Testis (tissue), 5 donors: ENCODE measurements at places on chromosomes 3 and 15.

DNA sequence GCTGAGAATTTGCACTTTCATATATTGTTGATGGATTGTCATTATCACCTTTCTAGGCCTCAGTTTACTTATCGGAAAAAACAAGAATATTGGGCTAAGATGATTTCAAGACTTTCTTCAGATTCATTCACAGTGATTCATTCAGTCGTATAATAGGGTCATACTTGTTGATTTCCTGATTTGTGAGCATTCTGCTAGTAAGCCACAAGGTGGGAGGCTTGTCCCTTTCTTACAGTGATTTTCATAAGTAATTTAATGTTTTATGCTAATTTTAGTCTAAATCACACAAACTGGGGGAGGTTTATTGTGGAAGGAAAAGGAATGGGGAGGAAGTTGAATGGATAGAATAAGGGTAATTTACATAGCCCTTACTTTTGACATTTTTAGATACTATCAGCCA lies 126.8 kb upstream of the GOLGA6L4 start:
- DNase-seq, result no peak

DNA sequence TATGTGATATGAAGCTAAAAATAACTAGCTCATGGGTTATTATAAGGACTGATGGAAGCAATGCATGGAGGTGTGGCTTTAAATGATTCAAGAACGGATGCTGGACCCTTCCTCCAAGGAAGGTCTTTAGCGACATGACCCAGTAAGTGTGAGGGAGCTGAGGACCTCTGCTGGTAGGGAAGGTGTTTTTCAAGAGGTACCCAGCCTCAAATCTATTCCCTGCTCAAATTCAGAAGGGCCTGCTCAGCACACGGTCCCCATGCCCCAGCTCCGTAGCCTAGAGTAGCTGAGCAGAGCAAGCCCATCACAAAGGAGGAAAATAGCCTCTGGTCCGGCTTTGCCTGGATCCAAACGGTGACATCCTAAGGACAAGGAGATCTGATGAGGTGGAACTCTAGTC lies 266.2 kb upstream of the IGF1R start:
- no peak for DNase-seq

DNA sequence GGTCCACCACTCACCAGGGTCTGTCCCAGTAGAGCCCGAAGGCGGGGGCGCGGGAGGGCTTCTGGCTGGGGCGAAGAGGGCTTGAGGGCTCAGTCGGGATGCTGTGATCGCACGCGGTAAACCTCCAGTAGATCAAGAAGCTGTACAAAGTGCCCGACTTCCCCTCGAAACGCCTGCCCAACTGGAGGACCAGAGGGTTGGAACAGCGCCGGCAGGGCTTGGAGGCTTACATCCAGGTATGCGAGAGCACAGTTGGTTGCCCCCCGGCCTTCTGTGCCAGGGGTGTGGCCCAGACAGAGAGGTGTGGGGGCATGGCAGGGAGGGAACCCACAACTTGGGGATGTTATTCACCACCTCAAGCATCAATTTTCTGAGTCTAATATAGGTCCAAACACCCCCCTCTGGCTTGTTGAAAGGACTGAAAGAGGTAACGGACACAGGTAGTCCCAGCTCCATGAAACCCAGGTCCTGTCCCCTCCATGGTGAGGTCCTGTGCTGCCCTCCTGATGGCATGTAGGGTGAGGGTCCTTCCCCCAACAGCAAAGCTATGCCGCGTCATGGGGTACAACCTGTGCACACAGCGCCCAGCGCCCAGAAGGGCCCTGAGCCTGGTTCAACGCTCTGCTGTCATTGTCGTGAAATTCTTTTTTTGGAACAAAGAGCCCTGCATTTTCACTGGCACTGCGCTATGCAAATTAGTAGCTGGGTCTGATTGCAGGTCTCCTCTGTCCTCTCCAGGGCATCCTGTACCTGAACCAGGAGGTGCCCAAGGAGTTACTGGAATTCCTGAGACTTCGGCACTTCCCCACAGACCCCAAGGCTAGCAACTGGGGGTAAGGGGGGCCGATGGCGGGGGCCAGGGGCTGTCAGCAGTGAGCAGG lies 1.2 kb downstream of the SNX22 start:
- no peak for DNase-seq

DNA sequence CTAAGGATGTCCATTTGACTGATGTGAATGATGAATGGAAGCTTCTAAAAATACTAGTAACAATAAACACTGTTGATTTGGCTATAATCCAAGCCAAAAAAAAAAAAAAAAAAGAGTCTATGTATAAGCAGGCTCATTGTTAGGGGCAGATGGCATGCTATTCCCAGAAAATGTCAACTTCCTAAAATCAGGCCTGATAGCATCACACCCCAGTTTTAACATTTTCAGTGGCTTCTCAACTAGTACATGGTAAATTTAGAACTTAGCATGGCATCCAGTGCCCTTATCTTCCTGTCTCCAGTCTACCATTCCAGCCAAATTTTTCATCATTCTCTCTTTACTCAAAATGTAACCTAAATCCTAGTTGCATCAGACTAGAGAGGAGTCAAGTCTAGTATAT lies 288.2 kb upstream of the ZNF385D start:
- no peak for DNase-seq

DNA sequence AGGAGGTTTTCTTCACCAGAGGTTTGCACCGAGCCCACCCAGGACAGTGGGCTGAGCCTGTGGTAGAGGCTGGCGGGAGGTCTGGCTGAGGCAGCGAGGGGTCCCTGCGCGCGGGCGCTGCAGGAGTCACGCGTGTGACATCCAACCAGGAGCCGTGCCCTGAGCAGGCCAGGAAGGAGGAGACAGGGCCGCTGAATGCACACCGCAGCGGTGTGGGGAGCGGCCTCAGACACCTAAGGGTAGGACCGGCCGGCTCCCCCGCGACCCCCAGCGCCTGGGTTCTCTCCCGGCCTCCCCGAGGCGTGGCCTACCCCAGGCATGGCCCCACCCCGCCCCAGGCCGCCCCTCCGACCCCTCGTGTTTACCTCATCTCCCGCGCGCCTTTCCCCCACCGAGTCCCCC lies 412 bp downstream of the SLC41A3 start:
- DNase-seq, result peak; percentile 58

DNA sequence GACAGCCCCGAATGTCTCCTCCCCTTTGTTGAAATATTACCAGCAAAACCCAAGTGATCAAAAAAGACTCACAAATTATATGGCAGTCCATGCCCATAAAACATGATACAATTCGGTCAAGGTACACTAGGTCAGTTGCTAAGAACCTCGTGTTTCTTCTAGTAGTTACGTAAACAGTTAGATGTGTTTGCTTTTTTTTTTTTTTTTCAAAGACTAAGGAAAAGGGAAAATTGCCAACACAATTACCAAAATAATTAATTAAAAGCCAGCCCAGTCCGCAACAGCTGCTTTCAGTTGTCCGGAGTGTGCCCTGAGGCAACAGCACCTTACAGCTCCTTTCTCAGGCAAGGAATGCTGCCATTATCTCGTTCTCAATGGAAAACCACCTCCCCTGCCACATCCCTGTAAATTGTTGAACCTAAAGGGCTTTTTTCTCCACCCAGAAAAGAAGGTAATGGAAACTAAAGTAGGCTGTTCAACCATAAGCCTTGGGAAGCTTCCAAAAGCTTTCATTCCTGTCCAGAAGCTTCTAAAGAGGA lies 129.2 kb upstream of the TSC22D2 start:
- no peak for DNase-seq

DNA sequence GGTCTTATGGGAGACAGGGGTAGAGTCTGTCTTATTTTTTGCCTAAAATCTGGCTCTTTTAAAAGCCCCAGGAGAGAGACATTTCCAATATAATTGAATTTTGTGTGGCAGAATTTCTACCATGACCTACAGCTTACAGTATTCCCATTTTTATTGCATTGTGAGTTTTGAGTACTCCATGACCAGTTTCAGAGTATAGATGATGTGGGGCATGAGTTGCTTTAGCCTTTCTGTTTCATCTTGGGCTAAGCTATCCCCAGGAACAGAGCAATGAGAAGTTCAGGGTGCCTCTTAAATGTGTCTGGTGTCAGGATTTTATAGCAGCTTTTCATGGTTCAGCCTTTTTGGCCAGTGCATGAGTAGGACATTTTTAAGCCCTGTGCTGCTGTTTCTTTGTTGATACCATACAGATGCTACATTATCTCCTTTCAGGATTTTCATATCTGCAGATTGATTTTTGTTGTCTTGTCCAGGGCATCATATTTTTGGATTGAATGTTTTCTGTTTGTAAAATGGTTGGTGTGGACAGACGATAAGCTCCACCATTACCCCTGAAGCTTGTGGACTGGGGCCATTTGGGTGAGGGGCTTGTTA lies 3.5 kb downstream of the ABHD2 start:
- DNase-seq, result no peak

- DNase-seq, result peak; percentile 92
Measured at GRCh38 chr3:72887705-72888545, at the start of gene GXYLT2. TSS of gene GXYLT2 (plus strand) at chr3:72888046. CDS start at chr3:72888234, 188 bp downstream.

GRCh38 chr15:81151389-81151788 lies 17.3 kb downstream of the CFAP161 start:
- no peak for DNase-seq

DNA sequence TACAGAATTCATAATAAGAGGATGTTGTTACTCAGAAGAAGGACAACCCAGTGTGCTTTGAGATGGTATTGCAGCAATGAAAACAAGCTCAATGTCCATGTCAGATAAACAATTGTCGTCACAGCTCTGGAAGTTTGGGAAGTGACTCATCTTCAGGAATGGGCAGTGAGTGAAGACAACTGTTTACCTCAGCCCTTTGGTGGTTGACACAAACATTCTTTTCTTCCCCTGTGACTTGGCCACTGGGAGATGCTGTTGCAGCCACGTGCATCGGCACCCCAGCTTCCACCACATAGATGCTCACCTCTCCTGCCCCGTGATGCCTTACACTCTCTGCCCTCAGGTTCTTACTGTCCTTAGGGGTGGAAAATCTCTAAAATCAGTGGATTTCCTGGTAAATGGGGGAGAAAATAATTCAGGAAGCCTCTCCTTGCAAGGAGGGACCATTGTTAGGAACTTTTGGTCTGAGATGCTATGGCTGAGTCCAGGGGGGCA lies 114.1 kb upstream of the GALNT15 start:
- DNase-seq, result peak; percentile 56

- no peak for DNase-seq
Measured at GRCh38 chr3:153285194-153285641, 123.2 kb downstream of the RAP2B start.

GRCh38 chr15:67916565-67916964 lies 76.7 kb upstream of the RNU6-1 start:
- no peak for DNase-seq

DNA sequence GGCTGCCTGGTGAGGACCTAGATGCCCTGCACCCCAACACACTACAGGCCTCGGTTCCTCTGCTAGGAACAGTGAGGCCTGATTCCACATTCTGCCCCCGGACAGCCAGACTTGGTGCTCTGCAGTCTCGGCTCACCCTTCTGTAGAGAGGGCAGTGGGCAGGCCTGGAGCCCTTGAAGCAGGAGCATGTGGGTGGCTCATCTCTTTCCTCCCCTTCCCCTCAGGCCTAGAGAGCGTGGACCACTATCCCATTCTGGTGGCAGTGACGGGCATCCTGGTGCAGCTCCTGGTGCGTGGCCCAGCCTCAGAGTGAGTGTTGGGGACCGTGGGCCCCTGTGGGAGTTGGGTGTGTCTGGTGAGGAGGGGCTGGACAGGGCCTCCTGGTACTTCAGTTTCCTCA lies 3.3 kb downstream of the AMIGO3 start:
- DNase-seq, result no peak

DNA sequence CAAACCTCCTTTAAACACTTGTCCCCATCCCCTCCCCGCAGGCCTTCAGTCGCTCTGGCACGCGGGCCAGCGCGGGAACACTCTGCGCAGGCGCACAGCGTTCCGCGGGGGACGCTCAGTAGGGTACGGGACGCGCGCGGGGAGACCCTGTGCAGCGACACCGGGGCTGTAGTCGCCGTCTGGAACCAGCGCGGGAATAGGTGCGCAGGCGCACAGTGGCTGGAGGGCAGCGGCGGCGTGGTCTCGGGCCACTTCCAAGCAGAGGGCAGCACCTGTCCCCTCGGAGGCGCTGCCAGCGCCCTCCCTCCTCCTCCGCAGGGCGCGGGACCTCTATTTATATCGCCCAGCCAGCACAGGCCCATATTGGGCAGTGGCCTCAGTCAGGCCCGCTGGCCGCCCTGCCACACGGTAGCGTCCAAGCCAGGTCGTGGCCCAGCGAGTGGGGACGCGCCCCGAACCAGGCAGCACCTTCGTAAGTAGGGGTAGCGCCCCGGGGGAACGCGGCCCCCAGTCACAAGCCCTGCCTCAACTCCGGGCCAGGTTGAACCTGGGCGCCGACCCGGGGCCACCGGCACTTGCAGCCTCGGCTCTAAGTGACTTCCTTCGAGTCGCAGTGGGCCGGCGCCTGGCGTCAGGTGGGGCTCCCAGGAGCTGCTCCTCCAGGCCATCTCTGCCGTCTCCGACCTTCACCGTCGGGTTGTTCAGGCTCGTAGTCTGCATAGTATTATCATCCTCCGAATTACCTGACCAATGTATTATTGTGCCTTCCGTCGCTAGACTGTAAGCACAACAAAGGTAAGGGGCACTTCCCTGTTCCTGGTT lies at the start of gene KBTBD12:
KBTBD12 (plus strand) TSS at position 118 of the 822 bp plus-strand sequence. CDS start 7,830 bp downstream, outside the sequence.
- peak; percentile 61 for DNase-seq

GRCh38 chr15:54722342-54722986 lies 474.3 kb downstream of the RSL24D1 start:
- DNase-seq, result no peak
